ENCODE measurements at places on chromosomes 13 and 19.

DNA sequence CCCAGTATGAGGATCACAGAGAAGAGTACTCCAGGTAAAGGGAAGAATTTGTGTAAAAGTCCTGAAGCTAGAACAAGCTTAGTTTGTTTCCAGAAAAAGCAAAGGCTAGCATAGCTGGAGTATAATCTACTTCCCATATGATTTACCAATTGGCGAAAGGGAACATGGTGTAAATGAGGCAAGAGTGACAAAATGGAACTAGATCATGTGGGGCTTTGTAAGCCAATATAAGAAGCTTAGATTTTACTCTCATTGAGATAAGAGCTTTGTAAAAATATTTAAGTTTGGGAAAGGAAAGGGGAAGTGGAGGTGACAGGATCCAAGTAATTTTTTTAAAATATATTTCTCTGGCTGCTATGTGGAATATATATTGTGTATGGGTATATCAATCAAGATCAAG, 234.9 kb downstream of the KCTD12 start:
- H3K27me3 ChIP-seq: no peaks in the 10 kb centered on the region
- H3K4me1 ChIP-seq: no peaks in the 10 kb centered on the region

- DNase-seq: no peak
- peaks cover 8% of the 10 kb centered on the region for H3K4me1 ChIP-seq
- no peak overlapping the region for H3K4me3 ChIP-seq
- no peaks in the 10 kb centered on the region for H3K27me3 ChIP-seq
Observed at GRCh38 chr13:27147530-27148170, 24.0 kb downstream of the USP12 start.

GRCh38 chr19:38473201-38473600, 39.7 kb downstream of the RYR1 start:
- DNase-seq: no peak
- H3K27me3 ChIP-seq: no peaks in the 10 kb centered on the region
- H3K36me3 ChIP-seq: peaks cover 75% of the 10 kb centered on the region
- no peak overlapping the region for H3K27ac ChIP-seq
- H3K4me3 ChIP-seq: no peak overlapping the region

GRCh38 chr13:21009036-21009435, 52.4 kb downstream of the LATS2 start:
- H3K27me3 ChIP-seq: no peaks in the 10 kb centered on the region
- H3K27ac ChIP-seq: no peak overlapping the region
- H3K4me3 ChIP-seq: no peak overlapping the region
- no peak for DNase-seq
- peaks cover 26% of the 10 kb centered on the region for H3K4me1 ChIP-seq
- H3K36me3 ChIP-seq: peaks cover 2% of the 10 kb centered on the region

DNA sequence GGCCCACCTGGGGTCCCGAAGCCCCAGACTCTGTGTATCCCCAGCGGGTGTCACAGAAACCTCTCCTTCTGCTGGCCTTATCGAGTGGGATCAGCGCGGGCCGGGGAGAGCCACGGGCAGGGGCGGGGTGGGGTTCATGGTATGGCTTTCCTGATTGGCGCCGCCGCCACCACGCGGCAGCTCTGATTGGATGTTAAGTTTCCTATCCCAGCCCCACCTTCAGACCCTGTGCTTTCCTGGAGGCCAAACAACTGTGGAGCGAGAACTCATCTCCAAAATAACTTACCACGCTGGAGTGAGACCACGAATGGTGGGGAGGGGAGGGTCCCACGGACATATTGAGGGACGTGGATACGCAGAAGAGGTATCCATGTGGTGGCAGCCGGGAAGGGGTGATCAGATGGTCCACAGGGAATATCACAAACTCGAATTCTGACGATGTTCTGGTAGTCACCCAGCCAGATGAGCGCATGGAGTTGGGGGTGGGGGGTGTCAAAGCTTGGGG, 1.0 kb upstream of the ICAM5 start:
- no peak overlapping the region for H3K4me3 ChIP-seq
- no peak for DNase-seq
- peaks cover 3% of the 10 kb centered on the region for H3K4me1 ChIP-seq
- no peak overlapping the region for H3K27ac ChIP-seq
- no peaks in the 10 kb centered on the region for H3K27me3 ChIP-seq

All from SJCRH30 (cell line).